ENCODE measurements at places on chromosomes 5 and 9.

GRCh38 chr9:124621371-124622328 lies 114.5 kb upstream of the NR5A1 start:
- DNase-seq = no peak

- DNase-seq = no peak
These were observed 457.3 kb downstream of the DMAC1 start for GRCh38 chr9:7342229-7342628.

- DNase-seq = no peak
These were observed 135.2 kb downstream of the PCSK1 start for GRCh38 chr5:96297867-96298266.

- no peak for DNase-seq
These were observed 212.8 kb downstream of the EBF1 start for GRCh38 chr5:158886957-158887356.

DNA sequence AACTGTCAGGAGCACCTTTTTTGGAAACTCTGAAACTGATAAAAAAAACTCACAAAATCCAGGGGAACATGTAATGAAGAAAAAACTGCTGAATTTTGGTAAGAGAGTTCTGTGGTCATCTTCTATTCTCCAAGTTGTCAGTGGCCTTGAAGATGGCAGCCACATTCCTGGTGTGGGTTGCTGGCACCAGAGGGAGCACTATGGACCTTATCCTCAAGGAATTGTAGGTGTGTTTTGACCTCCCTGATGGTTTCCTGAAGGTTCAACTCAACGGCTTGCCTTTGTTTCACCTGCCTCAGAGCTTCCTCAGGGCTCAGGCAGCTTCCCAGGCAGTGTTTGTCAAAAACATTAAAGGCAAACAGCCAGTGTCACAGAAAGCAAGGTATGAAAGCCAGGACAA lies 2.2 kb upstream of the SLC38A9 start:
- DNase-seq = no peak

GRCh38 chr5:133867851-133868545 lies 100.4 kb downstream of the C5orf15 start:
- no peak for DNase-seq

GRCh38 chr5:91110686-91111085 lies 272.4 kb downstream of the ARRDC3 start:
- no peak for DNase-seq

- no peak for DNase-seq
These were observed 16.7 kb upstream of the HSD17B4 start for GRCh38 chr5:119435436-119436132.

DNA sequence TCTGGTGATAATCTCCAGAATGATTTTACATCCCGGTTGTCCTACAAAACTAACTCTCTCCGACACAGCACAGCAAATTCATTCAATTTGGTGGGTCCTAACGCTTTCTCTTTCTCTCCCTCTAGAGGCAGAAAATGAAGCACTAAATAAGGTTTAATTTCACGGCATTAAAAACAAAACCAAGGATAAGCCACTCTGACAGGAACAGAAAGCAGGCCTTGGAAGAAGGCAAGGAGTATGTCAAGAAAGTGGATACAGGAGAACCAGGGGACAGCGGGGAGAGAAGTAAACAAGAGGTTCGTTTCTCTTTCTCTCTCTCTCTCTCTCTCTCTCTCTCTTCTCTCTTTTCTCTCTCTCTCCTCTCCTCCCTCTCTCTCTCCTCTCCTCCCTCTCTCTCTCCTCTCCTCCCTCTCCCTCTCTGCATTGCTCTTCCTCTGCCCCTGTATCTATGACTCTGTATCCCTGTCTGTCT lies 49.8 kb downstream of the EBF1 start:
- DNase-seq = no peak

DNA sequence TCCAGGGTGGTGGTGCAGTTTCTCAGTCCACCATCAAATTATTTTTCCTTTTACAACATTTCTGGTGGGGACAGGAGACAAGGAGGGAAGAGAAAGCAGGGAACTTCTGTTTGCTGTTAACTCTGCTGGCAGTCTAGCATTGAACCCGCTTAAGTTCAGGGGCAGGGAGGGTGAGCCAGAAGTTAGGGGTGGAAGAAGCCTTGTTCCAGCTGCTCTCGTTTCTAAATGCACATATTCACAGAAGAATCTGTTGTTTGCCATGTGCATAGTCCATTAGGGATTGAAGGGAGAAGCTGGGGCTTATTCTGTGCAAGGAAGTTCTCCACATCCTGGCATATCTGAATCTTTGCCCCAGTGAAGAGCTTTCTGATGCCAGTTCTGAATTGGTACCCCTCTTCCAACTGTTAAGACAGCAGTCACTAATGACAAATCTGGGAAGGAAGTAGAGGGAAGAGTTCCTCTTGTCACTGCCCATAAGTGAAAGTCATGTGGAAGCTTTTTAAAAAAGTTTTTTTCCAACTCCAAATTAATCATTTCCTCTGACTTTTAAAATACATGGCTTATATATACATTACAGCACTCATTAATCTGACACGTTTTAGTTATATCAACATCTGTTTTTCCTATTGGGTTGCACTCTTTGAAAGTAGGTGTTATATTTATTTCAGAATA lies 32.6 kb upstream of the ACOT12 start:
- no peak for DNase-seq

DNA sequence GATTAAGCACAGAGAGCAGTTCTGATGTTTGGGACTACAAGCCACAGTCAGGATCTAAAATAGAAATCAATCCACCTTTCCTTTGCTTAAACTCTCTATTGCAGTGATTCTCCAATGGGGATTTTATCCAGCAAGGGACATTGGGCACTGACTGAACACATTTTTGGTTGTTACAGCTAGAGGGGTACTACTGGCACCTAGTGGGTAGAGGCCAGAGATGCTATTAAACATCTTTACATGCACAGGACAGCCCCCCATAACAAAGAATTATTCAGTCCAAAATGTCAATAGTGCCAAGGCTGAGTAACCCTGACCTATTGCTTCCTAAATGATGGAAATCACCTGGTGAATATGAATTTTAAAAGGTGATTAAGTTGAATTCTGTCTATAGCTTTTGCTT lies 12.0 kb downstream of the ZNF622 start:
- DNase-seq = no peak
